Peyer's patch (tissue), 4 donors: ENCODE measurements at places on chromosomes 7 and 10. TPM values are rescaled to one million over a fixed set of nuclear protein-coding genes. Genes with fewer than 3 reads are reported as not detected.

ABCA13 gene
- 2.5 TPM for total RNA-seq

GSDME gene
- total RNA-seq, result 14.0 TPM

ZNF117 gene
- total RNA-seq, result 3.1 TPM

FKBP9 gene
- total RNA-seq, result 145 TPM

H2BK1 gene
- total RNA-seq, result not detected

TMEM72 gene
- not detected for total RNA-seq

PRKAR2B gene
- total RNA-seq, result 5.1 TPM

IGF2BP3 gene
- not detected for total RNA-seq

LRRC18 gene
- not detected for total RNA-seq

PVRIG gene
- total RNA-seq, result 8.3 TPM

FEZF1 gene
- not detected for total RNA-seq

TAC1 gene
- not detected for total RNA-seq

SFRP4 gene
- total RNA-seq, result not detected

- no peak overlapping the region for H3K27ac ChIP-seq
- no peak overlapping the region for H3K4me3 ChIP-seq
- no peaks in the 10 kb centered on the region for H3K36me3 ChIP-seq
- H3K4me1 ChIP-seq, result no peaks in the 10 kb centered on the region
- DNase-seq, result no peak
These were observed 107.1 kb upstream of the CDCA7L start for GRCh38 chr7:22052674-22053365.

DNA sequence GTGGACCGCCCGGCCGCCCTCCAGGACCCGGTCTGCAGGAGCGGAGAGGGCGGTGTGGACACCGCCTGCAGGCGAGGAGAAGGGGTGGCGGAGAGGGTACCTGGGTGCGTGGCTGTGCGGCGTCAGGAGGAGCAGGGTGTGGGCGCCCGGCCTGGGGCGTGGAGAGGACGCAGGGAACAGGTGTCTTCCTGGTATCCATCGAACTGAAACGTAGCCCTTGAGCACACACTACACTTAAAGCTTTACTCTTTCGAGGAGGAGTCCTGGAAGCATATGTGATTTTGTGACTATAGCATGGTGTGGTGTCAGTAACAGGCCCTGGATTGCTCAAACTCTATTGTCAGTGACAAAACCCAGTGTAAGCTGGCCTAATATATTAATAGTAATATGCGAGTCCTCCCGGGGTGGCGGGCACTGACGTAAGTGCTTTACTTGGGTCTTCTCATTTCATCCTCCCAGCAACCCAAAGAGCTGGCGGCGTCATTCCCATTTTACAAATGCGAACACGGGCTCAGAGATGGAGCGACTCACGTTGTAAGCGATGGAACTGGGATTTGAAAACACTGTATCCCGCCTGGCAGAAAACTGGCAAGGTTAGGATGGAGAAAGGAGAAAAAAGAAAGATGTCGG is 508 bp upstream of the TECPR1 start:
- peak overlapping the region; percentile 82 for H3K4me3 ChIP-seq
- H3K4me1 ChIP-seq, result peaks cover 7% of the 10 kb centered on the region
- DNase-seq, result no peak
- peak overlapping the region; percentile 84 for H3K27ac ChIP-seq

- no peaks in the 10 kb centered on the region for H3K36me3 ChIP-seq
- H3K4me3 ChIP-seq, result no peak overlapping the region
- H3K27ac ChIP-seq, result no peak overlapping the region
These were observed 98.4 kb upstream of the PODXL start for GRCh38 chr7:131654668-131655326.

DNA sequence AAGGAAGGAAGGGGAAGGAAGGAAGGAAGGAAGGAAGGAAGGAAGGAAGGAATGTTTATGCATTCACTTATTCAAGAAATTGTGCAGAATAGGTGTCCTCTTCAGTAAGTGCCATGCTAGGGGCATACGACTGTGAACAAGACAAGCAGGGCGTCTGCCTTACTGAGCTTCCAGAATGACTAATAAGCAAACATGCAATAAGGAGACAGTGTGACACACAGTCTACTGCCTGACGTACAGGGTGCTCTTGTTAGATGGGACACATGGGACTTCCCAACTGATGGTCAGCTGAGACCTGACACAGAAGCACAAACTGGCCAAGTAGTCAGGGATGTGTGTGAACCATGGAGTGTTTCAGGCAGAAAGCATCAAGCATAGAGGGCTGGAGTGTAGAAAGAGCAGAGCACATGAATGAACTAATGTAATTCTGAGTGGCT is 18.2 kb downstream of the DNAJC12 start:
- H3K27ac ChIP-seq, result no peak overlapping the region
- no peak for DNase-seq
- no peak overlapping the region for H3K4me3 ChIP-seq
- H3K4me1 ChIP-seq, result no peaks in the 10 kb centered on the region
- H3K27me3 ChIP-seq, result no peaks in the 10 kb centered on the region
- no peaks in the 10 kb centered on the region for H3K36me3 ChIP-seq

DNA sequence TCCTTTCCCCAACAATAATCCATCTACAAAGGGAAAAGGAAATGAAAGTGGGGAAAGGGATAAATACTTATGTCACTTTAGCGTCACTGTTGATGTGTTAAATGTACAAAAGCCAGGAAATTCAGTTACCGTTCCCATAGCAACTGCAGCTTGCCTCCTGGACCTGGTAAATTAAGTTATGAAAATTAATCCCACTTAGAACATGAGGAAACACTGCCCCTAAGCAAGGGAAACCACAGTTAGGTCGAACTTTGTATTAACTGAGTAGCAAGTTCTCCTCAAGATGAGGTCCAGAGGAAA is 338.2 kb upstream of the AOAH start:
- H3K4me1 ChIP-seq, result no peaks in the 10 kb centered on the region
- DNase-seq, result no peak
- H3K4me3 ChIP-seq, result no peak overlapping the region

GRCh38 chr7:73364006-73364728 is 36.2 kb downstream of the FKBP6 start:
- no peaks in the 10 kb centered on the region for H3K27me3 ChIP-seq
- no peaks in the 10 kb centered on the region for H3K4me1 ChIP-seq
- no peak overlapping the region for H3K27ac ChIP-seq
- H3K36me3 ChIP-seq, result no peaks in the 10 kb centered on the region
- H3K4me3 ChIP-seq, result no peak overlapping the region

- no peak overlapping the region for H3K27ac ChIP-seq
- no peaks in the 10 kb centered on the region for H3K27me3 ChIP-seq
- no peak for DNase-seq
- H3K36me3 ChIP-seq, result no peaks in the 10 kb centered on the region
These were observed 55.2 kb upstream of the RAPGEF5 start for GRCh38 chr7:22411977-22412693.

GRCh38 chr7:146655928-146656797 is 539.6 kb downstream of the CNTNAP2 start:
- no peaks in the 10 kb centered on the region for H3K4me1 ChIP-seq
- H3K27me3 ChIP-seq, result no peaks in the 10 kb centered on the region
- no peaks in the 10 kb centered on the region for H3K36me3 ChIP-seq
- DNase-seq, result no peak
- no peak overlapping the region for H3K4me3 ChIP-seq

- H3K27ac ChIP-seq, result no peak overlapping the region
- no peaks in the 10 kb centered on the region for H3K27me3 ChIP-seq
- DNase-seq, result no peak
- H3K4me1 ChIP-seq, result no peaks in the 10 kb centered on the region
- H3K36me3 ChIP-seq, result no peaks in the 10 kb centered on the region
These were observed 13.4 kb upstream of the TES start for GRCh38 chr7:116196947-116197346.

- DNase-seq, result no peak
- no peaks in the 10 kb centered on the region for H3K4me1 ChIP-seq
- H3K27me3 ChIP-seq, result no peaks in the 10 kb centered on the region
- H3K27ac ChIP-seq, result no peak overlapping the region
These were observed 159.0 kb upstream of the UNC5B start for GRCh38 chr10:71053169-71053895.

DNA sequence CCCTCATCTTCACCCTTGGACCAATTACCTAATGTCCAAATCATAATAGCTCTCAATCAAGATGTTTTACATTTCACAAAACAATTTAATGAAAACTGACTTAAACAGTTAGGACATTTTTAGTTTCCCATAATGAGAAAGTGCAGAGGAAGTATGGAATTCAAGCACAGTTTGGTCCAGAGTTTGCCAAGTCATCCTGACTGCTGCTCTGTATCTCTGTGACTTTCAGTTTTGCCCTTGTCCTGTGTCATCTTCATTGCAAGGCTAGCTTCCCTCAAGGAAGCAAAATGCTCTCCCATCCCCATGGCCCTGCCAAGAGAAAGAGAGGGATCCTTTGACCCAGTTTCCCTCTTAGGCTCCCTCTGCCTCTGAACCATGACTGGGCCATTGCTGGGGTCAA is 7.9 kb upstream of the PLEKHS1 start:
- no peak overlapping the region for H3K4me3 ChIP-seq
- H3K27ac ChIP-seq, result no peak overlapping the region
- H3K4me1 ChIP-seq, result no peaks in the 10 kb centered on the region
- no peak for DNase-seq
